ENCODE measurements at places on chromosomes 3 and 15. TPM values are rescaled to one million over a fixed set of nuclear protein-coding genes. Genes with fewer than 3 reads are reported as not detected.

DNA sequence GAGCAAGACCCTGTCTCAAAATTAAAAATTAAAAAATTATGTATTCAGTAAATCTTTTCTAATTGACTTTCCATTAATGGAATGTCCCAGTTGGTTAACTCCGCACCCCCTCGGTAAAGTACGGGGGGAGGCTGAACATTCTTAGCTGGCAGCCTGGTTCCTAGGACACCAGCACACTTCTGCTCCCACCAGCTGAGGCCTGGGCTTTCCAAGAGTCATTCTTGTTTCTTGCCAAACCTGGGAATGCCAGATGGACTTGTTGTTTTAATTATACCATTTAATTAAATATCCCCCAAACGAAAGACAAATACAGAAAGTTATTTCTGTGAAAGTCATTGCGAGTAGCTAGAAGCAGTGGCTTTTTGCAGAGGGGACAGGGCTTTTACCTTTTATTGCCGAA is 179.4 kb downstream of the VGLL4 start:
- H3K27me3 ChIP-seq: no peaks in the 10 kb centered on the region
- no peak overlapping the region for H3K27ac ChIP-seq
- H3K4me1 ChIP-seq: peaks cover 31% of the 10 kb centered on the region
- DNase-seq: no peak

- DNase-seq: no peak
- no peak overlapping the region for H3K27ac ChIP-seq
- H3K4me3 ChIP-seq: no peak overlapping the region
- H3K4me1 ChIP-seq: no peaks in the 10 kb centered on the region
- no peaks in the 10 kb centered on the region for H3K36me3 ChIP-seq
- H3K27me3 ChIP-seq: no peaks in the 10 kb centered on the region
These were observed 354.8 kb upstream of the SLCO3A1 start for GRCh38 chr15:91498749-91499062.

DNA sequence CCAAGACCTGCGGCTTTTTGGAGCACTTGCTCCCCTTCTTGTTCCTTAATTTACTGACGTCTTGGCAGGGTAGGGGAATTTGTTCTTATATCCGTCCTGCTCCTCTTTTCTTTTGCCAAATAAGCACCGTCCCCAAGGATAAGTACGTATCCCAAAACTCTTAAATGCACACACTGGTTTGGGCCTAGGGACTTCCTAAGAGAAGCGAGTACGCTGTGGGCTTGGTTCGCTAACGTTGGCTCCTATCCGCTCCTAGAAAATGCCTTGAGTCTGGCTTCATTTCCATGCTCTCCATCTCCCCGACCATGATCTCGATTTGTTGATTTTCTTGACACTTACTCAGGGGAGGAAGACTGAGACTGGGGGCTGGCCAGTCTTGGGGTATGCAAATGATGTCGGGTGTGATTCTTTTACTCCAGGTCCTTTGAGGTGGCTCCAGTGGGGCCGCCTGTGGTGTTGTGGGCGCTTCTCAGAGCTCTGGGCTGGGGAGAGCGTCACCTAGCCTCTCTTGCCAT is 1.3 kb downstream of the MYRIP start:
- peak overlapping the region; percentile 35 for H3K4me3 ChIP-seq
- DNase-seq: no peak

DNA sequence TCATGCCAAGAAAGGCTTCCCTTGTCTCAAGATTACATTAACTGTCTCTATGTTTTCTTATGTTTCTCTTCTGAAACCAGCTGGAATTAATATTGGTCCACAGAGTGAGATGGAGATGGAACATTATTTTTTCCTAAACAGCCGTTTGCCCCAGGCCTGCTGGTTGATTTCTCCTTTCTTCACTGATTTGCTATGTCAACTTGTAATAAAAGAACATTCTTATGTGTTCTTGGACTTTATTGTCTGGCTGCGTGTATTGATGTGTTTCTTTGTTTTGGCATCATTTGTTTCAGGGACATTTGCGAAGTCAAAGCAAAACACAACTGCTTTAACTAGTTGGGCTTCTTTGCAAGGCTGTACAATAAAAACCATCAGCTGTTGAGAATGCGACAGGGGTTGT is 168.5 kb downstream of the FAM43A start:
- no peak overlapping the region for H3K27ac ChIP-seq
- DNase-seq: no peak
- H3K4me1 ChIP-seq: peaks cover 31% of the 10 kb centered on the region
- no peaks in the 10 kb centered on the region for H3K27me3 ChIP-seq
- no peaks in the 10 kb centered on the region for H3K36me3 ChIP-seq
- no peak overlapping the region for H3K4me3 ChIP-seq

GRCh38 chr3:170811515-170811914 is 58.5 kb downstream of the RPL22L1 start:
- no peak for DNase-seq
- peaks cover 4% of the 10 kb centered on the region for H3K4me1 ChIP-seq
- H3K4me3 ChIP-seq: no peak overlapping the region

- H3K36me3 ChIP-seq: no peaks in the 10 kb centered on the region
- no peak for DNase-seq
- no peak overlapping the region for H3K27ac ChIP-seq
- H3K27me3 ChIP-seq: no peaks in the 10 kb centered on the region
These were observed 98.9 kb downstream of the APBA2 start for GRCh38 chr15:28984421-28985315.

DNA sequence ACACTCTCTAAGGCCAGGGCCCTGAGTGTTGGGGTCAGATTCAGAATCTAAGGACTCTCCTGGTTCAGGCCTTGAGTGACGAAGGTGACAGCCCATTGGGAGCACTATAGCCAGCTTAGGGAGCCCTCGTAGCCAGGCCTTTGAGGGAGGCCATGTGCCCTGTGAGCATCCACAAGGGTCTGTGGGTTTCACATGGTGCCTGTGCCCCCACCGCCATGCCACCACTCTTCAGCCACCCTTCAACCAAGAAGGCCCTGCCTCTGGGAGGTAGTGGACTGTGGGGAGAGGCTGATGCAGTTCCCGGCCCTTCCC is 37.5 kb downstream of the TSPAN3 start:
- H3K27ac ChIP-seq: no peak overlapping the region
- peaks cover 8% of the 10 kb centered on the region for H3K27me3 ChIP-seq
- no peaks in the 10 kb centered on the region for H3K36me3 ChIP-seq
- H3K4me1 ChIP-seq: peaks cover 4% of the 10 kb centered on the region
- H3K4me3 ChIP-seq: no peak overlapping the region

DNA sequence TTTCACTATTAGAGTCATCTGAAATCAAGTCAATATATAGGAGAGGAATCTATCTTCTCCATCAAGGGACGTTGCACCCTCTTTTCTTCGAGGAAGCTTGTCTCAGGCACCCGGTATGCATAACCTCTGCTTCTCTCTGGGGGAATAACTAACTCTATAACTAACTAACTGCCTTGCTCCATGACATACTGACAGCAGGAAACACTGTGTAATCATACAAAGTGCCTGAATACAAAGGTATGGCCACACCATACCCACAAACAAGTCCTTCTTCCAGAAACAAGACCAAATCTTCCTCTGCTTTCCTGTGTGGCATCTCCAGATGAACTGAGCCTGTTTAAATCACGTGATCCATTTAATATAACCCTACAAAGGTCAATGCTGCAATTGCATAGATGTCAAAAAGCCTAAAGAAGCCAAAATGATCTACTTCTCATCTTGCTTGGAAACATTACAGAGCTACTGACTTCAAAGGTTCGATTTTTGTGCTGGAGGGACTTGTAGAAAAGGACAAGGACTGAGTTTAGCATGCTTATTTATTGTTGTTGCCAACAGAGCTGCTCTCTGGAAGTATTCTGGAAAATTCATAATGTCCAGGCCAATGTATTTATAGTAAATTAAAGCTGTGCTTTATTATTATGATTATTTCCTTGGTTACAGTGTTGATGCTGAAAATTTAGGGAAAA is 380.5 kb downstream of the FOXP1 start:
- no peak overlapping the region for H3K4me3 ChIP-seq
- no peaks in the 10 kb centered on the region for H3K36me3 ChIP-seq
- no peak for DNase-seq

DNA sequence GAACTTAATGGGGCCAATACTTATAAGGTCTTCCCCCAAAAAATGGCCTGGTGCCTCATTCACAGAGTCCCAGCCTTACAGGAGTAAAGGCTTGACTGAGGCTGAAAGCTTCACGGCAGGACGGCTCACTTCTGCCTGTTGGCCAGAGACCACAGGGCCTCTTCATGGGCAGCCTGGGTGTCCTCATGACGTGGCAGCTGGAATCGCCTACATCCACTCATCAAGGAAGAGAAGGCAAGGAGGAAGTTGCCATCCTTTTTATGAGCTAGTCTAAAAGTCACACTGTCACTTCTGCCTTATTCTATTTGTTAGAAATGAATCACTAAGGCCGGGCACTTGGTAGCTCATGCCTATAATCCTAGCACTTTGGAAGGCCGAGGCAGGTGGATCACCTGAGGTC is 89.3 kb upstream of the DGKG start:
- H3K27ac ChIP-seq: no peak overlapping the region
- H3K4me3 ChIP-seq: no peak overlapping the region
- no peaks in the 10 kb centered on the region for H3K4me1 ChIP-seq
- no peaks in the 10 kb centered on the region for H3K36me3 ChIP-seq
- DNase-seq: no peak

DNA sequence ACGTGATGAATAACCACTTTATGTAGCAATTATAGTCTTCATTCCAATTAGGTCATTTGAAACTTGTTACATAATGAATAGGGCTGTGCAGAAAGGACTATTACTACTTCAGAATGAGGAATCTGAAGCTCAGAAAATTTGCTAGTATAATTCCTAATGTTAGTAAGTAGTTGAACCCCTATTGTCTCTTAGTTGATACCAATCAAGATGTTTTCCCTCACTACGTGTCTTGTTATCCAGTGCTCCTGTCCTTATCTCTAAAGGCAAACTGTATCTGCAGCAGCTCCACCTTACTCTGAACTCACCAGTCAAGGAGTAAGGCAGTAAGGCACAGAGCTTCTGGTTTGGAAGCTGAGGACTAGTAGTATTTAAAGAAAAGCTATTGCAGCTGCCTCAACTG is 32.0 kb downstream of the RAB11A start:
- no peaks in the 10 kb centered on the region for H3K27me3 ChIP-seq
- no peak for DNase-seq
- H3K4me1 ChIP-seq: peaks cover 31% of the 10 kb centered on the region
- no peak overlapping the region for H3K27ac ChIP-seq

- H3K27ac ChIP-seq: no peak overlapping the region
- H3K4me1 ChIP-seq: no peaks in the 10 kb centered on the region
- H3K4me3 ChIP-seq: no peak overlapping the region
- no peak for DNase-seq
These were observed 11.9 kb downstream of the FAIM start for GRCh38 chr3:138620431-138620830.

- H3K4me3 ChIP-seq: no peak overlapping the region
- H3K4me1 ChIP-seq: peaks cover 30% of the 10 kb centered on the region
- no peaks in the 10 kb centered on the region for H3K36me3 ChIP-seq
- H3K27me3 ChIP-seq: no peaks in the 10 kb centered on the region
- DNase-seq: peak; percentile 52
- peak overlapping the region; percentile 66 for H3K27ac ChIP-seq
These were observed 35.2 kb downstream of the MYZAP start for GRCh38 chr15:57626713-57627440.

GRCh38 chr3:8166014-8166413 is 335.6 kb upstream of the LMCD1 start:
- no peak for DNase-seq
- no peak overlapping the region for H3K27ac ChIP-seq

DNA sequence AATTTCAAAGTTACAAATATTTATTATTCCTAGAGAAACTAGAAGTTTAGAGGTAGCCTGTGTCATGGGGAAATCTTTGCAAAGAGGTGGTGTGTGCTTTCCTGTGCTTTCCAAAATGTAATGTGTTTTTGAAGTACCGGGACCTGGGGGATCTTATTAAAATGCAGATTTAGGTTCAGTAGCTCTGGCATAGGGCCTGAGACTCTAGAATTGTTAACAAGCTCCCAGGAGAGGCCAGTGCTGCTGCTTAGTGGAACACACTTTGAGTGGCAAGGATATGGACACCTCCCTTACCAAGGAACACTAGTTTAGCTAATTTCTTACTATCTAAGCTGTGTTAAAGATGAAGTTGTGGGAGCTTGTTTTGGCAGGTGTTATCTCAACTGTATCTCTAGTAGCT is 428.9 kb downstream of the VGLL3 start:
- no peak overlapping the region for H3K4me3 ChIP-seq
- no peaks in the 10 kb centered on the region for H3K27me3 ChIP-seq
- no peaks in the 10 kb centered on the region for H3K4me1 ChIP-seq
- no peaks in the 10 kb centered on the region for H3K36me3 ChIP-seq
- no peak for DNase-seq

DNA sequence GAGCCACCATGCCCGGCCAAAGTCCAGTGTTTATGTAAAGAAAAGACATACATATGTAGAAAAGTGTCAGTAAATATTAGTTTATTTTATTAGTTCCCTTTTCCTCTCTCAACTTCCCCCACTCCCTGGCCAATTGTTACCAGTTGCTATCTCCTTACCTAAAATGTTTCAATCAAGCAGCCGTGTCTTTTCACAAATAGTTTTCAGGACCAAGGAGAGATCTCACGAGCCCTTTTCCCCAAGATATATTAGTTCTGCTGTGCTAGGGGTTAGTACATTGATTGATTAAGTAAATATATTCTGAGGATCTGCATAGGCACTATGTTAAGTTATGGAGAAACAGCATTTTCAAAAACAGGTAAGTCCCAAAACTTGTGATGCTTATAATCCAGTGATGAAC is 87.4 kb downstream of the ZIC4 start:
- H3K27me3 ChIP-seq: peaks cover 11% of the 10 kb centered on the region
- no peaks in the 10 kb centered on the region for H3K36me3 ChIP-seq
- no peak overlapping the region for H3K4me3 ChIP-seq
- DNase-seq: no peak

CDHR4 gene
- total RNA-seq: not detected

ZCWPW2 gene
- total RNA-seq: 2.3 TPM

GOLGA6D gene
- total RNA-seq: not detected

GOLGA6B gene
- total RNA-seq: not detected
